ENCODE measurements at places on chromosomes 7 and 10.

DNA sequence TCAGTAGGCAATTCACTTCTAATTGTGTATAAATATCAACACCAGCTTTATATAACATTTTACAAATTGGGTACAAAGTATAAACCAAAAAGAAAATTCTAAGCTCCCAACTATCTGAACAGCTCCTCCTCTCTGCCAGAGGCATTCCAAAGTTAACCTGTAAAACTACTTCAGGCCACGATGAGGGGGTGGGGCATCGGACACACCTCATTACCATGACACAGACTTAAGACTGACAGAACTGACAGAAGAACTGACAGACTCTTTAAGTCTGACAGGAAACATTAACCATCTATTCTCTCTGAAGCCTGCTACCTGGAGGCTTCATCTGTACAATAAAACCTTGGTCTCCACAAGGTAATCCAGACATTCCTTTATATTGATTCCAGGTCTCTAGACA is 12.3 kb downstream of the ESYT2 start:
- peaks cover 94% of the 10 kb centered on the region for H3K4me1 ChIP-seq
- no peak for DNase-seq
- H3K36me3 ChIP-seq: peaks cover 26% of the 10 kb centered on the region
- H3K27me3 ChIP-seq: no peaks in the 10 kb centered on the region
- H3K4me3 ChIP-seq: peak overlapping the region; percentile 23
- peak overlapping the region; percentile 95 for H3K27ac ChIP-seq

GRCh38 chr10:129956876-129957673 is 7.0 kb downstream of the EBF3 start:
- peaks cover 2% of the 10 kb centered on the region for H3K36me3 ChIP-seq
- H3K27ac ChIP-seq: no peak overlapping the region
- peaks cover 3% of the 10 kb centered on the region for H3K4me1 ChIP-seq
- H3K27me3 ChIP-seq: peaks cover 60% of the 10 kb centered on the region

DNA sequence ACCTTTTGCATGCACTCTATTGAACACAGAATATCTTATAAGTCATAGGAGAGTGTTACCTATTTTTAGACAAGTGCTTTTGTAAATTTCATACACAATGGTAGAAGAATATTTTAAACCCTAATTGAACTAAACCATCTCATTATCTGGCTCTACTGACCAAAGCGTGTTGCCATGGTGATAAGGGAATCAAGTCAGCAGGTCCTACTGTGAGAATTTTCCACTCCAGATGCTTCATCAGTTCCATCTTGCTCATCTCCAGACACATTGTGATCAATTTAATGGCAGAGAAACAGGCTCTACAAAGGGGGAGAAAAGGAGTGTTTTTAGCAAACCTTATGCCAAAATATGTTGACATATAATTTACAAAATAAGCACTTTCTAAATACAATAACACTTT is 621.9 kb upstream of the GHITM start:
- H3K27me3 ChIP-seq: no peaks in the 10 kb centered on the region
- no peak overlapping the region for H3K4me3 ChIP-seq
- H3K36me3 ChIP-seq: no peaks in the 10 kb centered on the region
- H3K4me1 ChIP-seq: no peaks in the 10 kb centered on the region
- H3K27ac ChIP-seq: no peak overlapping the region

DNA sequence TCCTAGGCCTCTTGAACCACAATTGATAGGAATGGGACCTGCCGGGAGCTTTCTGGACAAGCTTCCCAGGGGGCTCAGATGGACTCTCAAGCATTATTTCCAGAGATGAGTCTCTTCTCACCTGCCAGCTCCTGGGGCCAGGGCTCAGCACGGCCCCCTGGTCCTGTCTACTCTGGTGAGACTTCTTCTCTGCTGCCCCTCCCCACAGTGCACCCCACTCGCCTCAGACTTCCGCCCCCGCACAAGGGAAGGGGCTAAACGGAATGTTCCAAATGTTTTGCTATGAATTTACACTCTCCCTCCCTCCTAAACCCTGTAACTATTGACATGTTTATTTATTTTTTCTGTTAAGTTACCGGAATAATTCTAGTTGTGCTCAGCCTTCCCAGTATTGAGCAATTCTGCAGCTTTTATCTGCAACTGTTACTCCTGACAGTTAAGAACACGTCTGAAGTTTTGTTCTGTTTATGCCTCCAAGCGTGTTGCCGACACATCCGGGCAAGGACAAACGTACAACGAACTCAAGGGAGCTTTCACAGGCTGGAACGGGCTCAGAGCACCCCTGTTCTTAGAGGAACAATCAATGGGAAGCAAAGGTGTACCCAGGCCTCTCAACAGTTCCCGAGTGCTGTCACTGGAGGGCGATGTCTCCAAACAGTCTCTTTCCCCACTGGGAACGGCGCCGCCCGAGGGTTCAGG is 55.2 kb downstream of the FHIP2A start:
- peak; percentile 37 for DNase-seq
- no peak overlapping the region for H3K4me3 ChIP-seq
- H3K27me3 ChIP-seq: peaks cover 20% of the 10 kb centered on the region
- H3K36me3 ChIP-seq: no peaks in the 10 kb centered on the region
- H3K4me1 ChIP-seq: peaks cover 19% of the 10 kb centered on the region

DNA sequence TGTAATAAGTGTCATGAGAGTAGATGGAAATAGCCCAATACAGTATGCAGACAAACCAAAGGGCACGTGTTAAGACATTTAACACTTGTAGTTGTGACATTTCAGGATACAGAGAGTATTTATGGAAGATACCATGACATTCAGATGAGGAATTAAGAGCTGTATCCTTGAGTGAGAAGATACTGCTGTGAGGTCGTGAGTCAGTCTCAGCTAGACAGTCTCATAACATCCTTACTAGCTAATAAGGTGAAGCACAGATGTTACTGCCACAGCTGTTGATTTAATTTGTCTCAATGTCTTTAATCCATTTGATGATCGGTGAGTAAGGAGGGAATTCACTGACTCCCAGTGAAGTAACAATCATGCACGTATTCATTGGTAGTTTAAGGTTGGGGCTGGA is 288.0 kb upstream of the AKR1E2 start:
- H3K4me1 ChIP-seq: no peaks in the 10 kb centered on the region
- peaks cover 7% of the 10 kb centered on the region for H3K27me3 ChIP-seq
- no peak overlapping the region for H3K4me3 ChIP-seq
- H3K27ac ChIP-seq: no peak overlapping the region
- no peaks in the 10 kb centered on the region for H3K36me3 ChIP-seq

DNA sequence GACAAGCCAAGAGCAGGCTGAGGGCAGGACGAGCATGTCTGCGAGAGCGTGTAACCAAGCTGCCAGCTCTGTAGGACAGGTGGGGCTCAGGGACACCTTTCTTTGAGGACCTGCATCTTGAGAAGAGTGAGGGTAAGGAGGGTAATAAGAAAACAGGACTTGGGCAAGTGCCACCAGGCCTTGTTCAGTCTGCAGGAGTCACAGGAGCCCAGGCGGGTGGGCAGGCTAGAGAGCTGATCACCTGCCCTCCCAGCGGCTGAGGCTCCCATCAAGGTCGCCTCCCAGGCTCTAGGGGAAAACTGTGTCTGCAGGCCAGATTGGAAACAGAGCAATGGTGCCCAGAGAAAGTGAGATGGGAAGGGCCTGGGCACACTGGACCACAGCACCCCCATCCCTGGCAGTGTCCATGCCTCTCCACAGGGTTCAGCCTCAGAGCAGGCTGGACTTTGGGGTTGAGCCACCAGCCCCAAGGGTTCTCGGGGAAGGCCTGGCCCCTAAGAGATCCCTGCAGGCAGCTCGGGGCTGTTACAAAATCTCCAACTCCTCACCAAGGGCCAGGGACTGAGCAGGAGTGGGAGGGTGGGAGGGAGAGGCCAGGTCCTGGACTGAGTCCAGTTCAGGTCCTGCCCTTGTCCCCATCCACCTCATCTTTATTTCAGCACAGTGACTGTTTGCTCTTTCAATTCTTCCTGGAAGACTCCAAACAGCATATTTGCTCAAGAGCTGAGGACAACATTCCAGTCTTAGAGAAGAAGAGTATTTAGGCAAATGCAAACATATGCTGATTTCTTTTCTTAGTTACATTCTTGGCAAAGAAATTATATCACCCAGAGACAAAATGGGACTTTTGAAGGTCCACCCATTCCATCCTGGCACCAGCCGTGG is 161.9 kb downstream of the GRID1 start:
- H3K4me3 ChIP-seq: no peak overlapping the region
- no peak for DNase-seq
- no peaks in the 10 kb centered on the region for H3K4me1 ChIP-seq
- no peak overlapping the region for H3K27ac ChIP-seq

DNA sequence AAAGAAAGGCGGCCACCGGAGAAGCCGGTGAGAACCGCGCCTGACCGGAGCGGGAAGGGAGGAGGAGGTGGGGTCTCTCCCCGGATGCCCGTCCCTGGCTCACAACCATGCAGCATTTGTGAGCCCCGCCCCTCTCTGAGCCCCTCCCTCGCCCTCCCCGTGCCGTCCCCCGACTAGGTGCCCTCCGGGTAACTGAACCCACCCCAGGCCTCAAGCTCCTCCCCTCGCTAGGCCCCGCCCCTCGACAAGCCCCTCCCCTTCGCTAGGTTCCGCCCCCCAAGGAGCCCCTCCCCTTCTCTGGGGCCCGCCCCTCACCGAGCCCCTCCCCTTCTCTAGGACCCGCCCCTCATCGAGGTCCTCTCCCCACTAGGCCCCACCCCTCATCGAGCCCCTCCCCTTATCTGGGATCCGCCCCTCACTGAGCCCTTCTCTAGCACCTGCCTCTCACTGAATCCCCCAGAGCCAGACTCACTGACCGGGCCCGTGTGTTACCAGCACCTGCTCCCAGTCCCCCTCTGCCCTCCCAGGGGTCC is 42.2 kb upstream of the HSPB1 start:
- H3K36me3 ChIP-seq: no peaks in the 10 kb centered on the region
- H3K27ac ChIP-seq: no peak overlapping the region
- DNase-seq: peak; percentile 21
- H3K4me3 ChIP-seq: no peak overlapping the region
